ENCODE measurements at places on chromosomes 7 and 10. TPM values are rescaled to one million over a fixed set of nuclear protein-coding genes. Genes with fewer than 3 reads are reported as not detected.

The SNX10 gene
- 2.4 TPM for total RNA-seq

The SPDYE6 gene
- total RNA-seq: not detected

The NPTX2 gene
- total RNA-seq: 5.9 TPM

The LRRC61 gene
- total RNA-seq: 10.1 TPM

The CDK13 gene
- 50.9 TPM for total RNA-seq

The EVX1 gene
- 0.87 TPM for total RNA-seq

The OR6V1 gene
- total RNA-seq: not detected

DNA sequence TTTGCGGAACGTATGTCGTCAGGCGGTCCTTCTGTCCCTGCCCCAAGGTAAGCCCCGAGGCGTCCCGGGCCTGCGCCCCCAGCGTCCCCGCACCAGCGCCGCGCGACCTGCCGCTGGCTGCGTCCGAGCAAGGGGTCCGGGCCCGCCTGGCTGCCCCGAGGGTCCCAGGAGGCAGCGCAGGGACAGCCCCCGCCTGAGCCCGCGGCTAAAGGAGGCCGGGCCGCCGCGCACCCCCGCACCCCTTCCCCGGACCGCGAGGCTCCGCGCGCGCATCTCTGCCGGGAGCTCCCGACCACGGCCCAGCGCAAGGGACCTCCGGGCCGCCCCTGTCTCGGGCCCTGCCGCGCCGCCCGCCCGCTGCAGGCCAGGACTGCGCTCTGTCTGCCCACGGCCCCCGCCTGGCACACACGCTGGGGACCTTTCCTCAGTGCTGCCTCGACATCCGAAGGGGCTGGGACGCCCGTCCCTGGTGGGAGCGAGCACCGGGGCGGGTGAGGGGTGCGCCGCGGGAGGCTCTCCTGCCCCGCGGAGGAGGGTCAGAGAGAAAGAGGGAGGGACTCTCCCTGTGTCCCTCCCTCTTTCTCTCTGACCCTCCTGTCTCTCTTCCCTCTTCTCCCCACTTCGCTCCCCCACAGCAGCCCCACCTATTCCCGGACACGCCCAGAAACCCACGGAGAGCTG is 25.0 kb downstream of the SHH start:
- DNase-seq: no peak

- DNase-seq: no peak
Measured at GRCh38 chr10:6321880-6322279, 119.1 kb downstream of the PFKFB3 start.

DNA sequence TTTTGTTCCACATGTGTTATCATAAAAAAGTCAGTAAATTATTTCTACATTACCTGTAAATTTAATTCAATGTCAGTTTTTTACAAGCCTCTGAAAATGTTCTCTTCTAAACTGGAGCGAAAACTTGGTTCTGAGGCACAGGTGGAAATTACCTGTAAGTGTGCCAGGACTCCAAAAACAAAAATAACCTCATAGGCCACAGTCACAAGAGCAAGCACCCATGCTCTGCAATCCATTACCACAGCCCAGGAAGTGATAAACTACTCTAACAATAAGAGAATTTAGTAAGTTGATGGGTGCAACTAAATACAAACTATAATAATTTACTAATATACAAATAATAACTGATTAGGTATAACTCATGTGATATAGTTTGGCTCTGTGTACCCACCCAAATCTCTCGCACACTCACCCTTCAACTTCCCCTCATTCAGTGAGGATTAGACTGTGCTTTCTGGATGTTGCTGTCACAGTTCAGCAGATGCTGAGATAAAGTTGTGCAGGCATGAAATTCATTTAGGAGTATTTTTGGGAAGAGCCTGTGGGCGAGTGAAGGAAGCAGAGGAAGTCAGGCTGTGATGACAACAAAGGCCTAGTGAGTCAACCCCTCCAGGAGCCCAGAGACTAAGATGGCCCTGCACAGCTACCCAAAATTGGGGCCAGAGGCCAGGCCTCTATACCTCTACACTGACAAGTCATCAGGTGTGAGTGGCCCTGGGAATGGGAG is 16.3 kb upstream of the GIMAP6 start:
- DNase-seq: no peak

- DNase-seq: no peak
Measured at GRCh38 chr7:114415064-114415989, 712 bp downstream of the FOXP2 start.
